ENCODE measurements at places on chromosomes 5 and 9.

- DNase-seq = no peak
These were observed 319.3 kb upstream of the CHD1 start for GRCh38 chr5:99248066-99248465.

GRCh38 chr9:72537011-72537545 lies 15.7 kb downstream of the TMC1 start:
- DNase-seq = no peak

GRCh38 chr9:80503671-80504281 lies 932.0 kb downstream of the TLE4 start:
- peak; percentile 78 for DNase-seq

DNA sequence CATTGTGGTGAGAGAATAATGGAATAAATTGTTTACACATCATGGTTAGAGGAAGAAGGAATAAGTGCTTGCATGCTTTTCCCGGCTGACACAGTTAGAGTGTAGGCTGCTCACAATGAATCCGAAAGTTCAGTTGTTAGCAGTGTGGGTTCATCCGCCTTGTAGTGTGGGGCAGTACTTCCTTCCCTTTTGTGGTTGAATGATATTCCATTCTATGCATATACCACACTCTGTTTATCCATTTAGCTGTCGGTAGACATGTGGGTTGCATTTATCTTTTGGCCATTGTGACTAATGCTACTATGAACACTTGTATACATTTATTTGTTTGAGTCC lies 84.0 kb downstream of the COL5A1 start:
- no peak for DNase-seq
